Mesangial cell (primary cell): ENCODE measurements at places on chromosomes 13 and 19. TPM values are rescaled to one million over a fixed set of nuclear protein-coding genes. Genes with fewer than 3 reads are reported as not detected.

Gene PRSS57
- total RNA-seq = not detected in 2 replicates

Gene SPPL2B
- 30.1 and 64.8 TPM in 2 replicates for total RNA-seq

Gene LGALS14
- not detected in 2 replicates for total RNA-seq

Gene RAB3D
- 6.2 and 13.3 TPM in 2 replicates for total RNA-seq

Gene ZNF274
- total RNA-seq = 11.1 and 13.7 TPM in 2 replicates

Gene SHISA7
- under 0.01 TPM in 1 of 2 replicates, not detected in the other for total RNA-seq

Gene ASPDH
- total RNA-seq = not detected in 2 replicates
